ENCODE measurements at places on chromosomes 2 and 18. TPM values are rescaled to one million over a fixed set of nuclear protein-coding genes. Genes with fewer than 3 reads are reported as not detected.

LRP1B gene
- 1.0 TPM for polyA plus RNA-seq

PAX8 gene
- polyA plus RNA-seq, result 2.1 TPM

THSD7B gene
- 2.2 TPM for polyA plus RNA-seq

RAD51AP2 gene
- 0.06 TPM for polyA plus RNA-seq

GRCh38 chr2:238097988-238098871, 1.9 kb upstream of the ESPNL start:
- peak; percentile 54 for DNase-seq

DNA sequence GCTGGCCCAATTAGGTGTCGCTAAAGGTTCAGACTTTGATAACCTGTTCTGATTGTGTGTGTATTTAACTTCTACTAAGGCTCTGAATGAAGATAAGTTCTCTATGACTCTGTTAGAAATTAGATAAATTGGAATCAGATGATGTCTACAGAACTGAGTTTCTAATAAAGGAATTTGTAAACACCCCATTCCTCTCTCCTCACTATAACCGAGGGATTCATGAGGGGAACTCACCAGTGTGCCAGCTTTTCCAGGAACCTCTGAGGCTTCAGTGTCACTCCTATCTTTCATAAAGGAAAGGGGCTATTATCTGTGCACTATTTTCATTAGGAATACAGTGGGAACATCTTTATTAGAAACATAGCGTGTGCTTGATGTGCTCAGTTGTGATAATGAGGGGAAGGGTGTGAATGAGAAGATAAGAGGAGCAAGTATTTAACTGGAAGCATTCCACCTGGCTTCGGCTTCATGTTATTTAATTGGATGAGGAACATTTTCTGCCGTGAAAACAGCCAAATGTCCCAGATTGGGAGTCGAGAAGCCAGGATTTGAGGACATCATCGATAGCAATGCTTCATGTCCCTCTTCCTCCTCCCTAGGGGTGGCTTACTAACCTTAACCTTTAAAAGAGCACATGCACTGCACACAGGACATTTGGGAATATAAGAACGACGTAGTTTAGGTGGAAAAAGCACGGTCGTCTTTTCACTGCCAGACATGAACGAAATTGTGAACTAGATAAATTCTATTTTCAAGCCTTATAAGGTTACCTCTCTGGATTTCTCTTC, 84.8 kb upstream of the TCF4 start:
- DNase-seq, result no peak

DNA sequence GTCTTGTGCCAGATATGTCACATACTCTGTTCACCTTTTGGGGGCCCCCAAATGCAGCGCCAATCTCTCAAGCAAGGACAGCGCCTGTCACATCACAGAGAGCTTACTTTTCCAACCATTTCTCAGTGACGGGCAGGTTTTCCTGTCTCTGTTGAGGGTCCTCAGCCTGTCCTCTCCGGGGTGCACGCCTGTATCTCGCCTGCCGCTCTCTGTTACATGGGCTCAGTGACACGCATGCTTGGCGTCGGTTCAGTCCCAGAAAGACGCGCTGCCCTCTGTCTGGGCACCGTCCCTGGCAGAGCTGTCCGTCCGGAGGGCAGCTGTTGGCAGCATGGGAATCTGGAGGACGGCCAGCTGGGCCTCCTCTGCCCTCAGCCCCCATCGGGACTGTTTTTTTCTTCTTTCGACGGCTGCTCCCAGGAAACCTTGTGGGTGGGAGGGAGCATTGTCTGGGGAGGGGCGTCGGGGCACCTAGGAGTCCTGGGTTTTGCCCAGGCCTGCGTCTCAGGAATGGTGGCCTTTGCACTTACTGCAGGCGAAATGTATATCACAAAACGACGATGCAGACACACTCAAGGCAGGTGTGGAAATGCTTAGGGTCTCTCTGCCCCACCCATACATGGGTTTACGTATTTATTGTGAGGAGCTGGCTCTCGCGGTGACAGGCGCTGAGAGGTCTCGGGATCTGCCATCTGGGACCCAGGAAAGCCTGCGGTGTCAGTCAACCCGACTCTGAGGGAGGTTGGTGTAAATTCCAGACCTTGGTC, 30.9 kb downstream of the RTP5 start:
- no peak for DNase-seq

DNA sequence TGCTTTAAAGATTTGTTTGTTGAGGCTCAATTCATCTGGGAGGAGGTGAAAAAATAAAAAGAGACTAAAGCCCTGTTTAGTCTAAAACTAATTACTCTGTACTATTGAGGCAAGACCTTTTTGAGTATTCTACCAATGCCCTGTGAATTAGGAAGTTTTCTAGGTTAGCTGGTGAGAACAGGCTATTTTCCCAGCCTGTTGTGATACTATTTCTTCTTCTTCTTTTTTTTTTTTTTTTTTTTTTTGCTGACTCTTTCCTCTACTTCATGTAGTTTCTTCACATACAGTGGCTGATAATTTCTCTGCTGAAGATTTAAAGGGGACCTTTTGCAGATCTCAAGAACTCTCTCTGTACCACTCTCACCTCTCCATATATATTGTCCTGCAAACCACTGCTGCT, 8.8 kb upstream of the TMEM87B start:
- no peak for DNase-seq

GRCh38 chr18:44841221-44841620, 160.5 kb downstream of the SETBP1 start:
- DNase-seq, result no peak

All from large intestine (tissue), 12 donors.